ENCODE measurements at places on chromosomes 1 and 21.

DNA sequence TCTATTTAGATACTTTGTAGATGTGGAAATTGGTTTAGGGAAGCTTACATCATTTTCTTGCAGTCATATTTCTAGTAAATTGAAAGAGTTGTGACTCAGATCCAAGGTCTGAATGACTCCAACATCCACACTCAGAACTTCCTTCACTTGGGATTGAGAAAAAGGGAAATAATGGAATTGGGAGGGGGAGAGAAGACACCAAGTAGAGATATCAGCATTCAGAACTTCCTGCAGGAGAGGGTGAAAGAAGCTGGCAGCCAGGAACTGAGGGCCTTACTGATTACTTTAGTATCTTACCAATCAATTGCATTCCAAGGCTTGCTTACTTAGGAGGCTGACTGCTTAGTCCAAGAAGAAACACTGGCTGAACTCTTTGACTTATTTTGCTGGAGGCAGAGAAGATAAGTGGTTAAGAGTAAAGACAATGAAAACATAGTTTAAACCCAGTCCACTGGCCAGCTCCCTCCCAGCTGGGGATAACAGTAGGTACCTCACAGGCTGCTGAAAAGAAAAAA lies 21.7 kb downstream of the APP start:
- DNase-seq, result no peak

DNA sequence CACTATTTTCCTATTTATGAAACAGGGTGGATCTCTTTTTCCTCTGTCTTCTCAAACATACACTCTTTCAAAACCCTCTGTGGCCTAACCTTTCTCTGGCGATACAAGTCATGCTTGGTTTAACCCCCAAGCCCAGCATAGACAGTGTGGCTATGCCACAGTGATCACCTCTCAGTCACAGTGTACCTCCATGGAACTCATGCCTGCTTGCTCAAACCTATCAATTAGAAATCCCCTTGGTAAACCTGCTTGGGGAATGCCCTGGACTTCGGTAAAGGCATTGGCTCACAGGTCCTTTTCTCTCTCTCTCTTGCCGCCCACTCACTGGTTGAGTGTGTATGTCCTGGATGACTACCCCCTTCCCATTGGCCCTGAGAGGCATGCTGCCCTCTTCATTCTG lies 147.5 kb downstream of the CYYR1 start:
- DNase-seq, result no peak

GRCh38 chr1:33758698-33759097 lies 105.2 kb upstream of the HMGB4 start:
- no peak for DNase-seq

DNA sequence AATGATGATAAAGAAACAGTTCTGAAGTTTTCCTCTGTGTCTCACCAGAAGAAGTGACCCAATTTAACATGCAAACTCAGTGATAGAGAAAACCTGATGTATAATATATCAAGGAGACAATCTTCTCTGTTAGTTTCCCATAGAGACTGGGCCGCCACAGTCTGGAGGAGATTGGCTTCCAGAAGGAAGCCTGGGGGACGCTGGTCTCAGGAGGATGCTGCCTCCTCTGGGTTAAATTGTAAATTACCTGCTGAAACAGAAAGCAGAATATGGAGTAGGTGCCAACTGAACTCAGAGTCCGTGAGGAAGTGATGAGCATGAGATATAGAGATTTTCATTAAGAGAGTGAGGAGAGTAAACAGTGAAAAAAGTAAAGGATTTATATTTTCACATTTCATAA lies 15.8 kb downstream of the OR14I1 start:
- DNase-seq, result no peak

- no peak for DNase-seq
These were observed 38.6 kb upstream of the CCDC190 start for GRCh38 chr1:162899422-162900146.

DNA sequence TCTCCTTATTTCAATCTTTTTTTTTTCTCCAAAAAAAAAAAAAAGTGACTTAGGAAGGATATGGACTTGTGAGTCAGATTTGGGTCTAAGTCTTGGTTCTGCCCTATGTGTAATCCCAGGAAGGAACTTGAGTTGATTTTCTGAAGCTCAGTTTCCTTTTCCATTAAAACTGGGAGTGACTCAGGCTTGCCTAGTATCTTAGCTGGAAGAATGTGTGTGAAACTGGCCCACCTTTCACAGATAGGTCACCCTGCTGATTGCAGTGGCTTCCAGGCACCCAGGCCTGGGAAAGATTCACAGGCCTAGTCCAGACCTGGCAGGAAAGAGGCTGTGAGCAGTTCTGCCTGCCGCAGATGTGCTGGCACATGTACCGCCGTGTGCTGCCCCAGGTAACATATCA lies 218.3 kb upstream of the HOOK1 start:
- DNase-seq, result no peak

GRCh38 chr1:238119060-238119459 lies 228.3 kb upstream of the ZP4 start:
- DNase-seq, result no peak

Measured in chondrocyte (in vitro differentiated cells).